Activated CD4-positive, alpha-beta T cell treated with anti-CD3 and anti-CD28 coated beads, Interleukin-2, amount 50 U/mL, for 1 hour (primary cell): ENCODE measurements at places on chromosomes 2 and 18.

DNA sequence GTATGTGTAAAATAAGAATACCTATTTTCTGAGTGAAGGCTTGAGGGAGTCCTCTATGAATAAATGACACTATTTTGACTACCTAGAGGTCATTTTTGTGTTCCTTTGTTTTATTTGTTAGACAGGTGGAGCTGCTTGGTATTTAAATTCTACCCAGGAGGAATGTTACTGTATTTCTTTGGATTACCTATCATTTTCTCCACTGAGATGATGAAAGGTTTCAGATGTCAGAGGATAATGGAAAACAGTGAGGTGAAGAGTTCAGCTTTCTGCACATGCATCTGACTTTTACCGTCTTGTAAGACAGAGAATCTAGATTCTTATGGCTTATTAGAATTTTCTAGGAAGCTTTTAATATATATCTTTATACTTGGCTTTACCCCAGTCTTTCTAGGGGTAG is 689.8 kb upstream of the NXPH2 start:
- DNase-seq, result no peak

DNA sequence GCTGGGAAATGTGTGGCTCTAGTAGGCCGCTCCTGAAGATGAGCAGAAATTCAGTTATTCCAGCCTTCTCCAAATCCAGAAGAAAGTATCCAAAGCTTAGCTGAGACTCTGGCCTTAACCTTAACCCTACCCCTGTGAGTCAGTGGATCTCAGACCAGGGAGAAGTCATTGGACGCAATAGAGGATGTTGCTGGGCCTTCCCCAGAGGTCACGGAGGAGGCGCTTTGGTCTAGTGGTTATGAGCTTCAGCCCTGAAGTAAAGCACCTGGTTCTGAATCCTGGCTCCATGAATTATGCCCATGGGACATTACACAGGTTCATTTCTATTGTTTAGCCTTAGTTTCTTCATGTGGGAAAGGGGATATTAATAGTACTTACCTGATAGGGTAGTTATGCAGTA is 24.0 kb downstream of the PKDCC start:
- DNase-seq, result no peak

GRCh38 chr18:47593744-47594472 is 336.6 kb downstream of the SMAD2 start:
- DNase-seq, result no peak

DNA sequence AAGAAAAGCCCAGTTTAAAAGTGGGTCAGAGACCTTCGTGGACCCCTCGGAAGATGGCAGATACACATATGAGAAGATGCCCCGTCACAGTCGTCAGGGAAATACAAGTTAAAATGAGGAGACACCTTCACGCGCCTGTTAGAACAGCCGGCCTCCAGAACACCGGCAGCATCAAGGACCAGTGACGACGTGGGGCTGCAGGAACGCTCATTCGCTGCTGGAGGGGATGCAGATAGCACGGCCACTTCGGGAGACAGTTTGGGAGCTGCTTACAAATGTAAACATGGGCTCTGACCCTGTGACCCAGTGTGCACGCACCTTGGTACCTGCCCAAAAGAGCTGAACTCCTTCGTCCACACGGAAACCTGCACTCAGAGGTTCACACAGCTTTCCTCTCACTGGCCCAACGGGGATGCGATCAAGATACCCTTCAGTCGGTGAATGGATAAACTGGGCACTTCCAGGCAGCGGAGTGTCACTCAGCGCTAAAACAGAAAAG is 83.7 kb upstream of the CTDP1 start:
- no peak for DNase-seq

- DNase-seq, result no peak
These were observed 15.5 kb upstream of the SIX2 start for GRCh38 chr2:45024600-45025291.

DNA sequence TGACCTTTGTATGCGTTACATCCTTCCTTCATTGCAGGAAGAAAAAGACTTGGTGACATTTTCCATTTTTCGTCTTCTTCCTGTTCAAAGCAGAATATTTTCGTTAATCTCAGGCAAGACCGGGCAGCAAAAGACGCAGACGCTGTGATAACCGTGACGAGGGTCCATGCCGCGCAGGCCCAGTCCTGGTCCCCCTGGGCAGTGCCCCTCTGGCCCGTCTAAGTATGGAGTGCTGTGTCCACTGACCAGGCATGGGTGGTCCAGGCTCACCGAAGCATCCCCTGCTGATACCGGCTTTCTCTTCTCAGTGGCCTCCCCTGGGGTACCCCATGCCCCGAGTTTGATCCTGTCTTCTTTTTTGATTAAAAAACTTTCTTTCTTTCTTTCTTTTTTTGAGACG is 135.2 kb upstream of the ASB18 start:
- DNase-seq, result no peak

DNA sequence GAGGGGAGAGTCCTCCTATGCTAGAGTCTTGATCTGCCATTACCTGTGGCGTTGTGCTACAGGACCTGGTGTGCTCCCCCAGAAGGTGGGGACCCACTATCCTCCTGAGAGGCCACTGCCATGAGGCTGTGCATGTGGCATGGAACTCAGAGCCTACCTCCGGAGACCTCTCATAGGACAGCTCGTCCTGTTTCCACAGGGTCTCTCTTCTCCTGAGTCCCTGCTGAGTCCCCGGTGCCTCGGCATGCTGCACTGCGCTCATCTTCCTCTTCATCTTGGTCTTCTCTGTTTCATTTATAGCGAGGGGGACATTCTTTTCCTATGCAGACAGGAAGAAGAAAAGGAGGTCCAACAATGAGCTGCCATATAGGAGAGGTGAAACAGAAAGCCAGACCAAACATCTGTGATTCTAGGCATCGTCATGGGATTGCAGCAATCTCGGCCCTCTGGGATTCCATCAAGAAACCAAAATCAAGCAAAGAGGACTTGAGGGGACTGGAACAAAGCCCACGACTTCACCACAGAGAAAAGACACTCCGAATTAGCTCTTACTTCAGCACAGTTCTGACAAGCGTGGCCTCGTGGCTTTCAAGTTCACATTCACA is 83.7 kb downstream of the KCNF1 start:
- DNase-seq, result no peak

DNA sequence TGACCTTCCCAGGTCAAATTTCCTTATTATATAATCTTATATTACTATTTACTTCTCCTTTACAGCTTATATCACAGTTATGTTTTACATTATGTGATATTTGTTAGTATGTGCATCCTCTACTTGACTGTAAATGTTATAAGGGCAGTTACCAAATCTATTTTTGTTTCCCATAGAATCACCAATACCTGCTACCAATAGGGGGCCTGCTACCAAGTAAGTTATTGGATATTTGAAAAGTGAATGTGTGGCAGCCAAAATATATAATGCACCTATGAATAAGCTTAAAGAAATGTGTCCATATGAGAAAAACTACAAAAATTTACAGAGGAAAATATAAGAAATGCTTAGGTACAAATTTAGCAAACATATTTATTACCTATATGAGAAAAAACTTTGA is 23.9 kb upstream of the CTAGE1 start:
- DNase-seq, result no peak

DNA sequence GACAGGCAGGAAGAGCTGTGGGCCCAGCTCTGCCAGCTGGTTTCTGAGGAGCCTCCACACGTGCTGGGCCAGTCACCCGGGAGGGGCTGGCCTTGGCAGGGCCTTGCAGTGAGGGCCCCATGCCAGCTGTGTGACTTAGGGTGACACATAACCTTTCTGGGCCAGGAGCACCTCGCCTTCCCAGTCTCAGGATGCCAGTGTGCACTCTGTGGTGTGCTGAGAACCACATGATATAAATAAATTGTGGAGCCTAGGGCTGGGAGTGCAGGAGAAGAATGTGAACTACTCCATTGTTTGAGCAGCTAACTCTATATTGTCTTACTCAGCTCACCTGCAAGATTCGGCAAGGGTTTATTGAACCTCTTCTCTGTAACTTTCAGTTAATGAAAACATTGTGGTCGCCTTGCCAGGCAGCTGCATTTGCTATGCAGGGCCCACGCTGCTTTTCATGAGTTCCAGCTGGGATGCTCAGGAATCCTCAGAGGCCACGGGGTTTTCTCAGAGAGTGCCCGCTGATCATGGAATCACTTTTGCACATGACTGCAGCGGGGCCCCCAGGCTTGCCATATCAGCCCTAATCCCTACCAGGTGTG is 222.3 kb downstream of the SH3RF3 start:
- no peak for DNase-seq

GRCh38 chr2:27583390-27583915 is 611 bp downstream of the ZNF512 start:
- DNase-seq, result no peak

DNA sequence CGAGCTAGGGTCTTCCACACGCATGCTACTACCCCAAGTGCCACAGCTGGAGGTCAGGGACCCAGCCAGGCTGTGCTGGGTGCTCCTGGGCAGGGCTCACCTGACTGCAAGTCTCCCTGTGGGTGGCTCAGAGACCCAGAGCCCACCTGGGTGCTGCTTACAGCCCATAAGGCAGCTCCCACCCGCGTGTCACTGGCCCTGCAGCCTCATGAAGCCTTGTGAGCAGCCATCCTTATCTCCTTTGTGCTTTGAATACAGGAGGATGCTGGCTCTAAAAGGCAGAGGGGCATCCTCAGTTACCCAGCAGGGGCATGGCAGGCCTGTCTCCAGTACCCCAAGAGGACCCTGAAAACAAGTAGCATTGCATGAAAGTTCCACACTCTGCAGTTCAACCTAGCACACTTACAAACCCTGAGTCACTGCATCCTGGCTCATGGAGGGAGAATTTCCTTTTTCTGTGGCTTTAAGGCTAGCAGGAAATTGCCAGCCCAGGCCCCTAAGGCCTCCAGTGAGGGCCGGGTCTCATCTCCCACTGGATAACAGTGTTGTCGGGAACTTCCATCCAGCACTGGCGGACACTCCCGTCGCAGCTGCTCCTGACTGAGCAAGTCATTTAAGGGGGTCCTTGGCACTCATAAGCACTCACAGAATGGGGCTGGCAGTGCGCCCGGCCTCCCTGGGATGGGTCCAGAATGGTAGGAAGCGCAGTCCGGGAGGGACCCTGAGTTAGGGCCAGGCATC is 137.1 kb downstream of the RPIA start:
- DNase-seq, result no peak

DNA sequence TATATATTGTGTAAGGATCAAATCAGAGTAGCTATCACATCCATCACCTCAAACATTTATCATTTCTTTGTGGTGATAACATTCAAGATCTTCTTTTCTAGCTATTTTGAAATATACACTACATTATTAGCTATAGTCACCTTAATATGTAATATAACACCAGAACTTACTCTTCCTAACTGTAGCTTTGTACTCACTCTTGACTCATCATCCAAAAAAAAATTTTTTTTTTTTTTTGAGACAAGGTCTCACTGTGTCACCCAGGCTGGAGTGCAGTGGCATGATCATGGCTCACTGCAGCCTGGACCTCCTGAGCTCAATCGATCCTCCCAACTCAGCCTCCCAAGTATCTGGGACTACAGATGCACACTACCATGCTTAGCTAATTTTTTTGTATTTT is 153.3 kb downstream of the EML6 start:
- no peak for DNase-seq

DNA sequence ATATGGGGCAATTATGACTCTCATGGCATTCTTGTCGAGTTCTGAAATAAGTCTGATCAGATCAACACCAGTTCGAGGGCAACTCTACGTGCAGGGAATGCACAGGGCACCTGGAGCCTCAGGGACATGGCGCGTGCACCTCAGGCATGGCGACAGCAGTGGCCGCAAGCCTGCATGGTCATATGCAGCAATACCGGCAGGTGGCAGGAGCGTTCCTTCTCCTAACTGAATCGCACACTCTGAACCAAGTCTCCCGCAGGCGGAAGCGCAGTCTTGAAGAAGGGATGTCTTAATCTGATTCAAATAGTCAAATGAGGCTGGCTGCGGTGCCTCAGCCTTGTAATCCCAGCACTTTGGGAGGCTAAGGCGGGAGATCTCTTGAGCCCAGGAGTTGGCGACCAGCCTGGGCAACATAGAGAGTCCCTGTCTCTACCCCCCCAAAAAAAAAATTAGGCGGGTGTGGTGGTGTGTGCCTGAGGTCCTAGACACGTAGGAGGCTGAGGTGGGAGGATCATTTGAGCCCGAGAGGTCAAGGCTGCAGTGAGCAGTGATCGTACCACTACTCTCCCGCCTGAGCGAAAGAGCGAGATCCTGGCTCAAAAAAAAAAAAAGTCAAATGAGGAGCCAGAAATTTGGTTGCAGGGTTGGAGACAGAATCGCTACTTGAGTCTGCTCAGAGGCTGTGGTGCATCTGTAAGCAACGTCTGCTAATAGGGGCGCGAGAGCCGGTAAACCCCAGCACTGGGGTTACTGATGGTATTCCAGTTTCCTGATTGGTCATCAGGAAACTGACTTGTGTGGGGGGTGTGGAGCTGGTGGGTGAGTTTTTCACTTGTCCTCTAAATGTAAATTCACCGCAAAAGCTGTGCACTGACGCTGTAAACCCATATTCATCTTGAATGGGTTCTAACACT is 28.8 kb downstream of the FHL2 start:
- peak; percentile 87 for DNase-seq

DNA sequence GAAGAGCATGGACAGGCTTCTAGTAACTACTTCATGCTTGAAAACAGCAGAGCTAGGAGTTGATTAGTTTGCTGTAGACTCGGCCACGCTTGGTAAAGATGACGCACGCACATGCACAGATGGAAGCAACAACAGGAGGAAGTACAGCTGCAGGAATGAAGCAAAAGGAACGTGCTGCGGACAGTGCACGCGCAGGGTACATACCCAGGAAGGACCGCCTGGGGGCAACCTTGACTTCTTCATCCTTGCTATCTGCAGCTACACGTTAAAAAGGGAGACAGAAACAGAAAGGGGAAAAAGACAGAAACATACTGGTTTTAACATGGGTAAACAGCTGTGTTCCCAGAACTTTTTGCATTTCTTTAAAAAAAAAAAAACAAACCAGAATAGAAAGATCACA is 17.7 kb downstream of the SLC66A2 start:
- no peak for DNase-seq

DNA sequence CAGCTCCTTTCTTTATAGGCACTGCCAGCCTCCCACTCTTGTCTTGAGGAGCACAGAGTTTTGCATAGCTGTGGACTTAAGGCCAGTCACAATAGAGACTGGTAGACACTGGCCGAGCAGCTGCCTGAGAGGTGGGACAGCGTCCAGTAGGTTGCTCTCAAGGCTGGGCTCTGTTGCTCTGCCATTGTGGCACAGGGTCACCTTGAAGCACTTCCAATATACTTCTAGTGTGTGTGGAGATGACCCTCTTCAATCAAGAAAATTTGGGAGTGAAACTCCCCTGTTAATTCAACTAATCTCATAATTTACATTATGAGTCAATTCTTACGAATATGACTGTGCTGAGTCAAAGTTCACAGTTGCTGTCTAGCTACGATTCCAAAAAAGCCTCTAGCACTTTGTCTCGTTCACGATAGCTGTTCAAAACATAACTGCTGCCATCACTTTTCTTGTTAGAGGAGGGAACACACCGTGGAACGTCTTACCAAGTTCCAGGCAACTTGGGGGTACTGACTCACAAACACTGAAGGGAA is 636.2 kb downstream of the EPHA4 start:
- no peak for DNase-seq

DNA sequence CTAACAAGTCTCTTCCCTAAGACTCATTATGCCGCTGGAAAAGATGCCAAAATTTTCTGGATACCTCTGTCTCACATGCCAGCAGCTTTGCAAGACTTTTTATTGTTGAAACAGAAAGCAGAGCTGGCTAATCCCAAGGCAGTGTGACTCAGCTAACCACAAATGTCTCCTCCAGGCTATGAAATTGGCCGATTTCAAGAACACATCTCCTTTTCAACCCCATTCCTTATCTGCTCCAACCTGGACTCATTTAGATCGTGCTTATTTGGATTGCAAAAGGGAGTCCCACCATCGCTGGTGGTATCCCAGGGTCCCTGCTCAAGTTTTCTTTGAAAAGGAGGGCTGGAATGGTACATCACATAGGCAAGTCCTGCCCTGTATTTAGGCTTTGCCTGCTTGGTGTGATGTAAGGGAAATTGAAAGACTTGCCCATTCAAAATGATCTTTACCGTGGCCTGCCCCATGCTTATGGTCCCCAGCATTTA is 26.3 kb downstream of the DHRS9 start:
- no peak for DNase-seq
